ENCODE measurements at places on chromosomes 5 and 9.

DNA sequence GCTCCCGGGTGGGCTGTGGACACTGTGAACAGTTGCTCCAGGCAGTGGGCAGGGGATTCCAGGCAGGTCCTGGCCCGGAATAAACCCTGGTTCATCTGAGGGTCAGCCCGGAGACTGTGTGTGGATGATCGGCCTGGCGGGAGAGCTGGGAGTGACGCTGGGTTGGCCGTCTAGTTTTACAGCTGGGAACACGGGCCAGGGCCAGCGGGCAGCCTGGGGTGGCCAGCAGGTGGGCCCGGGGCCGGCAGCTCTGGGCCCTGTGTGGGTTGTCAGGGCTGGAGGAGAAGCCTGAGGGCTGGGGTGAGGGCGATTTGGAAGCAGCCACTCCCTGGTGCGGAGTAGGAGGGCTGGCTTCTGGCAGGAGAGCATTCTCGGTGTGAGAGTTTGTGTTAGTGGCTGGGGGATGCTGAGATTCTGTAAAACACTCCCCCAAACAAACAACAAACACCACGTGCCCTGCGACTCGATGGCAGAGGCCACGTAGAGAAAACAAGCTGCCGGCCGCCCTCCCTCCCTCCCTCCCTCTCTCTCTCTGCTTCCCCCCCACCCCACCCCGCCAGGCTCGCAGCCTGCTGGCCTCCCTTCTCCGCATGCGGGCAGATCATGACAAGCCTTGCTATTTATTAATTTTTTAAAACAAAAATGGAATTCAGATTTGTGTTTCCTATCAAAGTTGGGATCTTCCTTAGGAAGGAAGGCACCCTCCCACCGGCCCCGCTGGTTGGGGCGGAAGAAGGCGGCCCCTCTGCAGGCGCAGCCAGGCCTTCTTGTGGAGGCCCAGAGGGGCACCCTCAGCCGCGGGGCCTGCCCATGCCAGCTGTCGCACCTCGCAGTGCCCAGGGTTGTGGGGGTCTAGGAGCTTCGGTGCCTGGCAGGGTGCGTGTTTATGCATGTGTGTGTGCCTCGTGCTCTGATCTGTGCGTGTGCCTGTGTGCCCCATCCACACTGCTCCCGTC is 49.5 kb downstream of the RXRA start:
- DNase-seq: no peak

GRCh38 chr5:52731274-52732027 is 56.3 kb upstream of the ITGA1 start:
- no peak for DNase-seq

DNA sequence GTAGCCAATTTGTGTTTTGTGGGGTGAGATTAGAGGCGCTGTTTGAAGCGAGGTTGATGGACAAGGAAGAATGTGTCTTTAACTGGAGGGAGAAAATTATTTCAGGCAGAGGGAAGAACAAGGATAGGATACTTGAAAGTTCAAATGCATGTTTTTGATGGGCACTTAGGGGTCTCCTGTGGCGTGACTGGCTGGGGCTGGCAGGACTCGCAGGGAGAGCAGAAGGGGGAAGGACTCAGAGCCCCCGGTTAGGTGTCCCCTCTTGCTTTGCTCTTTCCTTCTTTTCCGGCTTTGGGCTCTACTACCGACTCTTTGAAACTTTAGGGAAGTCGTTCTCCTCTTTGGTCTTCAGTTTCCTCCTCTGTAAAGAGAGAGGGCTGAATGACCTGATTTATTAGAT is 12.1 kb downstream of the GRAMD2B start:
- DNase-seq: no peak

DNA sequence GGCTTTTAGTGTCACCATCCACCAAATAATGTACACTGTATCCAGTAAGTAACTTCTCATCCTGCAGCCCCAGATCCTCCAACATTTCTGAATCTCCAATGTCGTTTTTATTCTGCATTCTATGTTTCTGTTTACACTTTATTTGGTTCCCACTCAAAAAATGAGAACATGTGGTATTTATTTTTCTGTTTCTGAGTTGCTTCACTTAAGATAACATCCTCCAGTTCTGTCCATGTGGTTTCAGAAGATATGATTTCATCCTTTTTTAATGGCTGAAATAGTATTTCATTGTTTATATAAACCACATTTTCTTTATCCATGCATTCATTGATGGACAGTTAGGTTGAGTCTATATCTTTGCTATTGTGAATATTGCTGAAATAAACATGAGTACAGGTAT is 677.3 kb upstream of the FTMT start:
- DNase-seq: no peak

Data from NCI-H1105 (cell line).